AG20443 (cell line): ENCODE measurements at places on chromosomes 1 and 21.

GRCh38 chr1:225849925-225850324, 32.3 kb downstream of the TMEM63A start:
- no peak for DNase-seq

GRCh38 chr21:34110594-34111202, 37.3 kb downstream of the MRPS6 start:
- DNase-seq, result no peak

GRCh38 chr21:43983860-43984420, 28.2 kb upstream of the TRAPPC10 start:
- no peak for DNase-seq

- DNase-seq, result no peak
Measured at GRCh38 chr1:92307980-92308379, 9.1 kb downstream of the RPAP2 start.

GRCh38 chr1:159211331-159212136, 6.9 kb downstream of the ACKR1 start:
- DNase-seq, result no peak

DNA sequence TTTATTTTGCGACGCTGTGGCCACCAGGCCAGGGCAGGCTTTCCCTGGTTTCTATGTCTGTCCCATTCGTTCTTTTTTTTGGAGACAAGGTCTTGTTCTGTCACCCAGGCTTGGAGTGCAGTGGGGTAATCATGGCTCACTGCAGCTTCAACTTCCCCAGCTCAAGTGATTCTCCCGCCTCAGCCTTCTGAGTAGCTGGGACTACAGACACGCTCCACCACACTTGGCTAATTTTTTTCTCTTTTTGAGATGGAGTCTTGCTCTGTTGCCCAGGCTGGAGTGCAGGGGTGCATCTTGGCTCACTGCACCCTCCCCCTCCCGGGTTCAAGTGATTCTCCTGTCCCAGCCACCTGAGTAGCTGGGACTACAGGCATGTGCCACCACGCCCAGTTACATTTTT, 43.4 kb upstream of the WNT4 start:
- DNase-seq, result no peak

DNA sequence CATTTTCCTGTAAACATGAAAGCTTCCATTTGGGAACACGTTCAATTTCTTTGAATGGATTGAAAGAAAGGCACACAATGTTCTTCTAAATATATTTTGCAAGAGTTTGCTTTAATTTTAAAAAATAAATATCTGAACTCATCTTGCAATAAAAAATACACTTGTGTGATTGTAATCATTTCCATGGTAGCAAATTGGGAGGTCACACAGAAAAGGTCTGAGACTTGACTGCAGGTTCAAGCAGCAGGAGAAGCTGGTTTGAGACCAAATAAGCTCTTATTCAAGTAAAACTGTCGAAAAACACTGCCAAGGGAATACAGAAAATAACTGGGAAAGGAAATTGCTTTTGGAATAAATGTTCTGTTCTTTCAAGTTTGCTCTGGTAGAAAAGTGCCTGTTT, 498.9 kb downstream of the ADGRL2 start:
- no peak for DNase-seq

- no peak for DNase-seq
Measured at GRCh38 chr1:112877750-112878149, 78.2 kb downstream of the SLC16A1 start.

DNA sequence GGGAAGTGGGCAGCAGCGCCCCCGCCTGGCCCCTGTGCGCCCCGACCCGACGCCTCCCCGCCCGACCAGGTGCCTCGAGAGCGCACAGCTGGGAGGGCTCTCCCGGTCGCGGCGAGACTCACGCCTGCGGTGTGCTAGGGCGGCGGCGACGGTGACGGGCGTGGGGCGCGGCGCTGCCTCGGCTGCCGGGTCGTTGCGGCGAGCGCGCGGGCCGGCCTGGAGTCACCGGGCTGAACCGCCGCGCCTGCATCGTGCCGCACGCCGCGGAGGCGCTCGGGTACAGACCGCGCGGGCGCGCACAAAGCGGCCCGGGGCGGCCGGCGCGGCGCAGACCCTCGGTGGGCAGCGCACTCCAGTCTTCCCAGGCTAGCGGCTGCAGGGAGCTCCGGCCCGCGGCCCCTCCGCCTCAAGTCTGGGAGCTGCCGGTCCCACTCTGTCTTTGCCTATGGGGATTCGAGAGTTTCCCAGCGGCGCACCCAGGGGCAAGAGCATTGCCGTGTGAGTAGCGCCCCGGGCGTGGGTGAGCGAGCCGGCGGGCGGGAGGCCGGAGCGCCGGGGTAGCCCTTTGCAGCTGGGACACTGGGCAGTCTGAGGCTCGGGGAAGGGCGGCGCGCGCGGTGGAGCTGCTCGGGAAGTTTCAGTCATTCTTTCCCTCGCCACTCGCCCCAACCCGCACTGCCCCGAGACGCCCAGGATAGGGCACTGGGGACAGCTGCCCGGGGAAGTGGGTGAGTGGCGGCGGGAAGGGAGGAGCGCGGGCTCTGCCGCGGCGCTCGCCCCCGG, at the start of gene SLC35F3:
TSS of gene SLC35F3 (plus strand) at position 44 of the 783 bp plus-strand sequence.
- peak; percentile 35 for DNase-seq
